ENCODE measurements at places on chromosomes 13 and 19.
A peak's percentile ranks its signal among the peaks of the same experiment; 100 is the strongest.

- no peak for DNase-seq
Observed at GRCh38 chr13:88464851-88465250, 793.7 kb downstream of the SLITRK5 start.

- DNase-seq = no peak
Observed at GRCh38 chr13:67227131-67227983, 2.8 kb downstream of the PCDH9 start.

DNA sequence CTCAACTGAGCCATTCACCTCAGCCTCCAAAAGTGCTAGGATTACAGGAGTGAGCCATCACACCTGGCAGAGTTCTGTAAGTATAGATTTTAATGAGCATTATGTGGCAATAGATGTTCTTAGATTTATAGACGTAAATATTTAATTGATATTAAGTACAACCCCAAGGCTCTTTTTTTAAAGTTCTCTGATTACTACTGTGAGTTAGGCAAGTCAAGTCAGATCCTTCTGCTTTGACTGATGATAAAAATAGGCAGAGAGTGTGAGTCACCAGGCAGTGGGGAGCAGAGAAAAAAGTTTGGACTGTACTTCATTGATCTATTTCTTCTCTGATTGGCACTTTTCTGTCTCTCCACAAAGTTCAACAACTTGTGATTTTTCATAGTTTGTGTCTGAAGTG is 1379.9 kb downstream of the UQCRFS1 start:
- DNase-seq = no peak

DNA sequence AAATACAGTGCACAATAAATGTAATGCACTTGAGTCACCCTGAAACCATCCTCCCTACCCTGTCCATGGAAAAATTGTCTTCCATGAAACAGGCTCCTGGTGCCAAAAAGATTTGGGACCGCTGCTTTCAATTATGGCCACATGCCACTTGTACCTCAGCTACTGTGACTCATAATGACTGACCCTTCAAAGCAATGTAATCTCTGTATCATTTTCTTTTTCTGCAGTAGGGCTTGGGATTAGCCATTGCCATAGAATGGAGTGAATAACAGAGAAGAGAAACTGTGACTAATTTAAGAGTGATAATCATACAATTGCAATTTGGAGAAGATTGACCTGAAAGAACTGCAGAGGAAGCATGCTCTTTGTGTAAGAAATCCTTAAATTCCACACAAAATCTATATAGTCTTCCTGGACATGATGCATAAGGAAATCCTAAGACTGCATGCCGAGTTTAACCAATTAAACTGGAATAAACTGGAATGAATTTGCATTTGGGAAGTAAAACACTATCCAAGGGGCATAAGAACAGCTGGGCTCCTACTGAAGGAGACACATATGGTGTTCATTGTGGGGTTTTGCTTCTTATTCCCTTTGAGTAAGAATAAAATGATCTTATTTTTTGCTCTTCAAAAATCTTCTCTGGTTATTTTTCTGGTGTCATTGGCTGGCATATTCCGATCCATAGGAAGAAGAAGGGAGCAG is 59.5 kb upstream of the SLC7A1 start:
- no peak for DNase-seq

DNA sequence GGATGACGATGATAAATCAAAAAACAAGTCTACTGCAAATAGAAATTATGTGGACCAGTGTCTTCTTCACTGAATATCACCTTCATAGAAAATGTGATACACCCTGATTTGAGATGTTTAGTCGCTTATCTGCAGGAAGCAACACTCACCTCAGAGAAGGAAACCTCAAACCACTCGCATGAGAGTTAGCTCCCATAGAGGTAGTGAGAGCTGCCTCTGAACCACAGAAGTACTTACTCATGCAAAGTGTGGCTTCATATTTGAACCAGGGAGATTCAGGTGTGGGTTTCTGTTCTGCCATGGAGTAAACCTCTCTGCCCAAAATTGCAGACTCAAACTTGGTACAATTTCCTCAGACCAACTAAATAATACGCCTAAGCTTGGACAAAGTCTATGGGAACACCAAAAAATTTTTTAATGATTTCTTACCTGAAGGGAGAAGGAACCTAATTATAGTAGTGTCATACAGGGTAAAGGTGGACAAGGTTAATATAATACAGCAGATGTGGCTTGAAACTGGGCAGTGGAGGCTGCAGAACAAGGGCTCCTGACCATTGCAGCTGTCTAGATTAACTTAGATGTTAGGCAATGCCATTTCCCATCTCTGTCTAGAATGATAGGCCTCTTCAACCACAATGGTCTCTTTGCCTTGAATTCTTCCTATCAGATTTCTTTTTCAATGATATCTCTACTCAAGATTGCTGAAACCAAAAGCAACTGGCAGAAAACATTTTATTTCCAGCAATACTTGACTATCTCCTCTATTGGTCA is 29.6 kb upstream of the RCBTB2 start:
- DNase-seq = no peak

DNA sequence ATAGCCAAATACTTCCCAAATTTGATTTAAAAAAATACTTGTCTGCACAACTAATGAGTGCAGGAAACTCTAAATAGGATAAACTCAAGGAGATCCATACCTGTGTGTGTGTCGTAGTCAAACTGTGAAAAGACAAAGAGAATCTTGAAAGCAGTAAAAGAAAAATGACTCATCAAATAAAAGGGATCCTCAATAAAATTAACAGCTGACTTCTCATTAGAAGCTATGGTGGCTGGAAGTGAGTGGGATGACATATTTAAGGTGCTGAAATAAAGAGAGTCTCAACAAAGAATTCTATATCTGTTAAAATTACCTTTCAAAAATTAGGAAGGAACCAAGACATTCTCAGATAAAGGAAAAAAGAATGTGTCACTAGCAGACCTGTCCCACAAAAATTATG is 13.7 kb downstream of the RNASEH2B start:
- DNase-seq = no peak

- DNase-seq = peak; percentile 33
Observed at GRCh38 chr13:45713721-45714120, 11.6 kb downstream of the CBY2 start.

- DNase-seq = peak; percentile 60
Observed at GRCh38 chr13:101474419-101474957, 22.0 kb downstream of the ITGBL1 start.

DNA sequence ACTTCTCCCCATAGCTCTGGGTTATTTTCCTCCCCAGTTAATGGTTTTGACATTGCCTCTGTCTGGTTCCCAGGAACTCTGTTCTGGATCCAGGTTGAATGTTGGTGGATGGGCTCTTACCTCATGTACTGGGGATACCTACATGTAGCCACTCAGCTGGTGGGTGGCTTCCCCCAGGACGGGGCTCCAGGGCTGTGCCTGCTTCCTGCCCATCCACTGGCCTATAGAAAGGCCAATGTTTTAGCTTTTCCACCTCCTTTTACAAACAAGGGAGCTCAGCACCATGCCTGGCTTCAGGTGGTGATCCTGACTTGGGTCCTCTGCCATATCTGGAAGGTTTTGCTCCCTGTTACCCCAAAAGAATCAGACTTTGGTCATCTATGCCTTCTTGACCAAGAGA is 120.2 kb downstream of the AKAP11 start:
- DNase-seq = no peak

GRCh38 chr13:53191091-53191490 is 162.5 kb downstream of the OLFM4 start:
- peak; percentile 59 for DNase-seq

DNA sequence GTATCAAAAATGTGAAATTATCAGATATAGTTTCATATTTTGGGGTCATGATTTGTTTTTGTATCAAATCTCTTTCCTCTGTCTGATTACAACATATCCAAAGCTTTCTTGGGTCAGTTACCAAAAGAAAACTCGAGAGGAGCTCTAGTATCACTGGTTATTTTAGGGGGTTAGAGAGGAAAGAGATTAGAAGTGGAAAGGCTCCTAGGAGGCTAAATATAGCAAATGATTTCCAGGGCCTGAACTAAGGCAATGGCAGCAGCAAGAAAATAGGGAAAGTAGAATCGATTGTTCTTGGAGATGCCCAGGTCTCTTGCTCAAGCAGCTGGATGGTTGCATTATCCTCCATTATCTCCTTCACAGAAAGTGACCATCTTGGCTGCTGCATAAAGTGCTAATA is 72.9 kb downstream of the NHLRC3 start:
- no peak for DNase-seq

DNA sequence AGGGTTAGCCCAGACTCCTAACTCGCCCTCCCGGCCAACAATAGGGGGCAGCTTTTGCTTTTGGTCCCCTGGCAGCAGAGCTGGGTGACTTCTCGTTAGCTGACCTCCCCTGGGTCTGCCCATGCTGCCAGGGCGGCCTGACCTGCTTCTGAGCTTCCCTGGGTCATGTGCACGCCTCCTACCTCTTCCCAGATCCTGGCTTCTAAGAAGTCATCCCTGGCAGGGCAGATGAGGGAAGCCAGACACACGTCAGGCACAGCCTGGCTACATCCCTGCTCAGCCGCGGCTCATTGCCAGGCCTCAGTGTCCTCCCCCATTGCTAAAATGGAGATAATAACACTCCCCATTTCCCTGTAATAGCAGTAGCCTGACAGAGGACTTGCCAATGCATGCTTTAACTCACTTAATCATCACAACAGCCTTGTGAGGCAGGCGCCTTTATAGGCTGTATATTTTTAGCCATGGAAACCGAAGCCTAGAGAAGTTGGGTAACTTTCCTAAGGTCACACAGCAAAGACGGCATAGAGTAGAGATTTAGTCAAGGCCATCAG is 2.1 kb downstream of the KCNK6 start:
- DNase-seq = no peak

- DNase-seq = peak; percentile 20
Observed at GRCh38 chr19:46383846-46384245, 29.5 kb downstream of the CCDC8 start.

DNA sequence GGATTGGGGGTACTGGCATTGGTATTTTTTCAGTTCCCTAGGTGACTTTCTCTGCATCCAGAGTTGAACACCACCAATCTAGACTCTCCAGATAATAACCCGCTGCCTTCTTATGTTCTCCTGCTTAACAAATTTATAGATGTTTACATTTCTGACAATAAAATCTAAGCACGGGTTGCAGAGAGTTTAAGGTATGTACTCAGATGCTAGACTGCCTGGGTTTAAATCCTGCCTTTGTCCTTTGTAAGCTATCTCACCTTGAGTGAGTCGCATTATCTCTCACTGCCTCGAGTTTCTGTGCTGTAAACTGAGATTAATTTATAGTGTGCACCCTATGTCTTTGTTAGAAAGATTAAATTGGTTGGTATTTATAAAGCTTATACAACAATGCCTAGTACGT is 131.4 kb upstream of the ARGLU1 start:
- no peak for DNase-seq

- DNase-seq = peak; percentile 67
Observed at GRCh38 chr19:11480715-11481533, at the start of gene ELAVL3. Gene ELAVL3, minus strand, starts transcription at chr19:11481046. Its CDS starts 438 bp downstream, at chr19:11480608.

DNA sequence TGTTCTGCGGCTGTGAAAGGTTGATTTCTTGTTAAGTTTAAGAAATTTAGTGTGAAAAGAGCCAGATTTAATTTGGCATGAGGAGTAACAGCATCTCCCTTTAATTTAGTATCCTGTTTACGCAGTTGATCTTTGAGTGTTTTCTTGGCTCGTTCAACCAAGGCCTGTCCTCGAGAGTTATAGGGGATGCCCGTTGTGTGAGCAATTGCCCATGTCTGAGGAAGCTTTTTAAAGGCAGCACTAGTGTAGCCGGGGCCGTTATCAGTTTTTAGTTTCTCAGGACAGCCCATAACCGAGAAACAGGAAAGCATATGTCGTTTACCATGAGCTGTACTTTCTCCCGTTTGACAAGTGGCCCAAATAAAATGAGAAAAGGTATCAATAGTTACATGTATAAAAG is 47.5 kb upstream of the ZNF43 start:
- no peak for DNase-seq

DNA sequence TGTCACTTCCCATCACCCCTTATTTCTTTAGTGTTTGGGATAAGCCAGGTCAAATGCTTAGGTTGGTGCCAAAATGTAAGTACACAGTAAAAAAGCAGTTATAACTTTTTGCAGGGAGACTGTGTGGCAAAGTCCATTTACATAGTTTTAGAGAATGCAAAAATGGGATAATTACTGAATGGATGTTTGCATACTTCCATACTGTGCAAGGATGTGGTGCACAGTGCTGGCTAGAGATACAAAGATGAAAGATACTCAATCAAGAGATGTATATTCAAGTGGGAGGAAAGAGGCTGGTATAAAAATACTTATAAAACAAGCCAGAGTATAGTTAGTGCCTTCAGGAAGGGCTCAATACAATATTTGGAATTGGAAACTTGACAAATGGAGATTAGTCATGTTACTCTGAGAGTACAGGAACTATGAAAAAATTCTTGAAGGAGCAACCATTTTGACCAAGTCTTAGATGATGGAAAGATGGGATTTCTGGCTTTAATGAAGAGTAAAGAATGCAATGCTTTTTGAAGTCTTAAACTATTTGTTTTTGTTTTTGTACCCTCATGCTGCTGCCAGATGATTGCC is 8.0 kb downstream of the PDS5B start:
- no peak for DNase-seq

- DNase-seq = no peak
Observed at GRCh38 chr13:79448413-79448812, 32.5 kb upstream of the NDFIP2 start.

- no peak for DNase-seq
Observed at GRCh38 chr19:5926641-5927440, 12.8 kb downstream of the CAPS start.

DNA sequence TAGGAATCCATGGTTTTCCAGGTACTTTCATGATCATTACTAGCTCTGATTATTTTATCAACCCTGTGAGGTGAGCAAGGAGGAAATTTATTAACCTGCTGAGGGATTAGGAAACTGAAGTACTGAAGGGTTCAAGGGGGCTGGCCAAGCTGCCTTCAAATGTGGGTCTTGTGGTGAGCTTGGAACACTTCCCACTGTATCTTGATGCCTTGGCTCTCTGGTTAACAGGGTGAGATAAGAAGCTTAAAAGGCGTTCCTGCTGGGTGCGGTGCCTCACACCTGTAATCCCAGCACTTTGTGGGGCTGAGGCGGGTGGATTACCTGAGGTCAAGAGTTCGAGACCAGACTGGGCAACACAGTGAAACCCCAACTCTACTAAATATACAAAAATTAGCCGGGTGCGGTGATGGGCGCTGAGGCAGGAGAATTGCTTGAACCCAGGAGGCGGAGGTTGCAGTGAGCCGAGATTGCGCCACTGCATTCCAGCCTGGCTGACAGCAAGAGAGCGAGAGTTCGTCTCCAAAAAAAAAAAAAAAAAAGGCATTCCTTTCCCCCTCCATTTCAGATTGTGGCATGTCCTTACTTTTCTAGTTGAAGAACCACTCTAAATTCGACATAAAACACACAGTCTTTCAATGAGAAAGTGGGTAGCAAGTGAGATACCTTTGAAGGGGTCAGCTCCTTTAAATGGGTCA is 70.2 kb downstream of the KLF2 start:
- no peak for DNase-seq

GRCh38 chr13:63910511-63910910 is 2494.9 kb upstream of the PCDH20 start:
- peak; percentile 40 for DNase-seq

GRCh38 chr13:27672025-27672424 is 50.3 kb downstream of the POLR1D start:
- no peak for DNase-seq

GRCh38 chr13:94115054-94115453 is 364.4 kb downstream of the DCT start:
- no peak for DNase-seq
